MM.1S (cell line): ENCODE measurements at places on chromosomes 1 and 21.

DNA sequence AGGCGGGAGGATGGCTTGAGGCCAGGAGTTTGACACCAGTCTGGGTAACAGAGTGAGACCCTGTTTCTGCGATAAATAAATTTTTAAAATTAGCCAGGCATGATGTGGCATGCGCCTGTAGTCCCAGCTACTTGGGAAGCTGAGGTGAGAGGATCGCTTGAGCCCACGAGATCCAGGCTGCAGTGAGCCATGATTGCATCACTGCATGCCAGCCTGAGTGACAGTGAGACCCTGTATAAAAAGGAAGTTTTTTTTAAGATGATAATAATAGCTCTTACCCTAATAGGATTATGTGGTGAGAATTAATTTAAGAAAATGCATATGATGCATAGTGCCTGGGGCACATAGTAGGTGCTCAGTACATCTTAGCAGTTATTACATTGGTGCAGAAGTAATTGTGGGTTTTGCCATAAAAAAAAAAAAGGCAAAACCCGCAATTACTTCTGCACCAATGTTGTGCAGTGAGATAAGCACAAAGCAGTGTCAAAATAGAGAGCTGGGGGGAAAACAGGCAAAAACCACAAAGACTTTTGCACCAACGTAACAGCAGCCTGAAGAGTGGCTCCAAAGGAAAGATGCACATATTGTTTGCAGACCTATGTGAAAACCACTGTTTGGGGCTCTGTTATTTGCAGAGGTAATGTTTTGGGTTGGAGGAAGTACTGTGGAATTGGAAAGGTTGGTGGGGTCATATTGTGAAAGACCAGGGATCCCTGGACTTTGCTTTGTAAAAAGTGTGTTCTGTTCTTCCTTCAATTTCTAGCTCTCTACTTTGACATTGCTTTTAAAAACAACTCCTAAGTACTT, 72.4 kb downstream of the PLXNA2 start:
- DNase-seq: no peak

DNA sequence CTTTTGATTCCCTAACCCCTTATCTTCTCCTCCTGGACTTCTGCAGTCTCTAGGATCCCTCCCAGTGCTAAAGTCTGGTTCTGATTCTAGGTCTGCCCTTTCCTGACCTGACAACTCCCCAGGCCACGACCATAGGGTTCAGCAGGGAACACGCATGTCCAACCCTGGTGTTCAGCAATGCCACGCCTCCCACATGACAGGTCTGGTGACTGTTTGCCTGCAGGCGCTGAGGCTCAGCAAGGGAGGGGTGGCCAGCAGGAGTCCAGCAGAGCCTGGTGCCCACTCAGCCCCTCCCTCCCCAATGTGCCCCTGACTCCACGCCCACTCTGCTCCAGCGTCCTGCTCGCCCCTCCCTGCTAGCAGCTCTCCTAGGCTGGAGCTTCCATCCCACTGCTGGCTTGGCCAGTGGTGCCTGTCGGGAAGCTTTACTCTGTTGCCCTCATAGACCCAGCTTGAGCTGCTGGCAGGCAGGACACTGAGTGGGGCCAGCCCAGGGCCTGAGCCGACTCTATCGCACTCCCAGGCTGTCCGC, 17.3 kb downstream of the SLC9A1 start:
- DNase-seq: no peak

DNA sequence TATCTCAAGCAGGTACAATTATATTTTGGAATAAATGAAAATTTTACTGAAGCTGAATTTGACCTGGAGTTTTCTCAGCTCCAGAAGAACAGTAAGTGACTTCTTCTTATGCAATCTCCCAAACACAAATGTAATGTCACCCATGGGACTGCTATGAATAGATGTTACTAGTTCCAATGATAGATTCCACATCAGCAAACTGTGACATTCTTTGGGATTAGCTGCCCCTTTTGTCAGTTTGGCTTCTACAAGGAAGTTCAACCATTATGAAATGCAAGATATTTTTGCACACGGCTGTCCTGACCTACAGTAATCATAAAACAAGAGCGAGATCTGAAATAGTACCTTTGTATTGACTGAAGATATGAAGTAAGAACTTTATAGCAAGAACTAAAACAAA, 27.8 kb upstream of the TSNAX start:
- no peak for DNase-seq

DNA sequence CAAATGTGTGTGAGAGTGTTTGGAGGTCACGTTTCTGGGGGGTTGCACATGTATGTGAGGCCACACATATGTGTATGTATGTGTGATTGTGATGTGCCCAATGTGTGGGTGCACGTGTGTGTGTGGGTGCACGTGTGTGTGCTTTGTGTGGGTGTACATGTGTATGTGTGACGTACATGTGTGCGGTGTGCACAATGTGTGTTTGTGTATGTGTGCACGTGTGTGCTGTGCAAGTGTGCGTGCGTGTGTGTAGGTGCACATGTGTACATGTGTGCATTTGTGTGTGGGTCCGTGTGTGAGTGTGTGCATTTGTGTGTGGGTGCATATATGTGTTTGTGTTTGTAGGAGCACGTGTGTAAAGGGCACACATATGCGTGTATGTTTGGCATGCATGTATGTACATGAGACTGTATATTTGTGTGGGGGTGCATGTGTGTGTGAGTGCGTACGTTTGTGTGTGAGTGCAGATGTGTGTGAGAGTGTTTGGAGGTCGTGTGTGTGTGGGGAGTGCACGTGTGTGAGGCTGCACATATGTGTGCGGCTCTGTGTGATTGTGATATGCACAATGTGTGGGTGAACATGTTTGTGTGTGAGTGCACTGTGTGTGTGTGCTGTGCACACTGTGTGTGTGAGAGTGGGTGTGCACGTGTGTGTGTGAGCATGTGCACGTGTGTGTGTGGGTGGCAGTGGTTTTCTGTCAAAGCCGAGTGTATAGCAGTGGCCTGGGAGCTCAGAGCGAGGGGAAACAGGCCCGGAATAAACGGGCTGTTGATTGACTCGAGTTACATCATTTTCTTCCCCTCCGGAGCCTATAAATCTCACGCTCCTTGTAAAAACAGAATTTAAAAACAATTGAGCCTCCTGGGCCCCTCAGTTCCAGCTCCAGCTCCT, 132.7 kb upstream of the ARHGEF16 start:
- DNase-seq: no peak

GRCh38 chr1:223129229-223129901, 13.7 kb downstream of the TLR5 start:
- DNase-seq: peak; percentile 39

DNA sequence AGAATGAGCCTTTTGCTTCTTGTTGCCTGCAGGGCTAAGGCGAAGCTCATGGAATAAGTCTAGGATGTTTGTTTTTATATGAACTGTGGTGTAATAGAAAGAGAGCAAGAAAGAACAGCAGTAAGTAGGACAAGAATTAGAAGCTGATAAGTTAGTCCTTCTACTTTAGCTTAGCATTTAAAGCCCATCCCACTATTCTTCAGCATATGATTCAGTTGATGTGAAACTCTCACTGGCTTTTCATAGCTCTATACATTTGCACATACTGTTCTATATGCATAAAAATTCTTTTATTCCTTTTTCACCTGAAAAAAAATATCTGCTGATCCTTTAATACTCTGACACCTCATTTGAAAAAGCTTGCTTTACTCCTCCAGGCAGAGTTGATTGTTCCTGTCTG, 712.0 kb downstream of the USP25 start:
- no peak for DNase-seq

DNA sequence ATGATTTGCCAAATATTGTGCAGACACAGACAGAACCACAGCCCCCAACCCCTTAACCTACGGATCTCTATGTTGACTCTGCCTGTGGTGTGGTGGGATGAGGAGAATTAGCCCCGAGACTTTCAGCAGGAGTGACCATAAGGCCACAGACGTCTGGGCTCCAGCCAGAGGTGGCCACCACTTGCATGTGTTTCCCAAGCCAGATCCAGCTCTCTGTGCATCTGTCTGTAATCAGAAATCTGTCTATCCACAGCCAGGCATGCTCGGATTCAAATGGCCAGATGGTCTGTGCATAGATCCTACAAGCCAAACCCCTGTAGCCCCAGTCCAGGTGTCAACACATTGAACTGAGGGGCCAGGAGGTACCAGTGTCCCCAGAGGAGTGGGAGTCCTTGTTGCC, 140.6 kb downstream of the SYF2 start:
- no peak for DNase-seq

DNA sequence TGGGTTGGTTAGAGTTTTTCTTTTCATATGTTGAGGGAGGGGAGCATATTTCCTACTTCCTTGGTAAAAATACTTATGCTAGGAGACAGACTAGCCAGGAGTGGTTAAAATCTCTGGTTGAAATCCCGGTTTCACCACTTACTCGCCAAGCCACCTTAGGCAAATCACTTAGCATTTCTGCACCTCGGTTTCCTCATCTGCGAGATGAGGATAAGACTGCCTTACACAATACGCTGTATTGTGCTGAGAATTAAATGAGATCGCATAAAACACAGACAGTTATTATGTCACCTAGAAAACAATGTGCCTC, 1.4 kb downstream of the IFFO2 start:
- no peak for DNase-seq

DNA sequence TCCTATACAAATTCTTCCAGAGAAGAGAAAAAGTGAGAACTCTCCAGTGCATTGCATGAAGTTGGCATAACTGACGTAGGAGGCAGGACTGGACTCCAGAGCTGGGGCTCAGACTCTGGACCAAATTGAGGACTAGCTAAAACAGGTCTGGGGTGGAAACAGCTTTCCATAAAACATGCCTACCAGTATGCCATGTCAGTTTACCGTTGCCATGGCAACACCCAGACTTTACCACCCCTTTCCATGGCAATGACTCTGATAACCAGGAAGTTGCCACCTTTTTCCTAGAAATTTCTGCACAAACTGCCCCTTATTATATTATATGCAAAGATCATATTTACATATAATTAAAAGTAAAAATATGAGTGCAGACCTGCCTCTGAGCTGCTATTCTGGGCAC, 8.9 kb upstream of the ZBTB8B start:
- no peak for DNase-seq

DNA sequence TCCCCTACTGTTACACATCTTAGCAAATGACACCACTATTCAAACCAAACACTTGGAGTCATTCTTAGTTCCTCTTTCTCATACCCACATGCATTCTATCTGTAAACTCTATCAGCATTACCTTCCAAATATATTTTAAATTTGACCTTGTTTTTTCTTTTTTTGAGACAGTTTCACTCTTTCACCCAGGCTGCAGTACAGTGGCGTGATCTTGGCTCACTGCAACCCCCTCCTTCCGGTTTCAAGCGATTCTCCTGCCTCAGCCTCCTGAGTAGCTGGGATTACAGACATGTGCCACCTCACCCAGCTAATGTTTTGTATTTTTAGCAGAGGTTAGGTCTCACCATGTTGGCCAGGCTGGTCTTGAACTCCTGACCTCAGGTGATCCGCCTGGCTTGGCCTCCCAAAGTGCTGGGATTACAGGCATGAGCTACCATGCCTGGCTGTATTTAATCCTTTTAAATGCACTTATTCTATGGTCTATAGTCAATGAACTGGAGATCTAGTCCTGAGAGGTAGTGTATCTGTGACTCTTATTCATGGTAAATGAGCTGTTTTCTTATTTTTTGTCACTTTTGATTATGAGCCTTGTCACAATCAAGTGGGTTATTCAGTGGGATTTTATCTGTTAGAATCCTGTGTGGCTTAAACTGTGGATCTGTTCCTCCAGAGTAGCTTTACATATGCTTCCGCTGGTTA, 73.1 kb downstream of the GATAD2B start:
- peak; percentile 78 for DNase-seq

GRCh38 chr1:197557302-197557701, 218.0 kb downstream of the DENND1B start:
- no peak for DNase-seq

GRCh38 chr1:217562229-217562878, 68.5 kb downstream of the GPATCH2 start:
- no peak for DNase-seq

DNA sequence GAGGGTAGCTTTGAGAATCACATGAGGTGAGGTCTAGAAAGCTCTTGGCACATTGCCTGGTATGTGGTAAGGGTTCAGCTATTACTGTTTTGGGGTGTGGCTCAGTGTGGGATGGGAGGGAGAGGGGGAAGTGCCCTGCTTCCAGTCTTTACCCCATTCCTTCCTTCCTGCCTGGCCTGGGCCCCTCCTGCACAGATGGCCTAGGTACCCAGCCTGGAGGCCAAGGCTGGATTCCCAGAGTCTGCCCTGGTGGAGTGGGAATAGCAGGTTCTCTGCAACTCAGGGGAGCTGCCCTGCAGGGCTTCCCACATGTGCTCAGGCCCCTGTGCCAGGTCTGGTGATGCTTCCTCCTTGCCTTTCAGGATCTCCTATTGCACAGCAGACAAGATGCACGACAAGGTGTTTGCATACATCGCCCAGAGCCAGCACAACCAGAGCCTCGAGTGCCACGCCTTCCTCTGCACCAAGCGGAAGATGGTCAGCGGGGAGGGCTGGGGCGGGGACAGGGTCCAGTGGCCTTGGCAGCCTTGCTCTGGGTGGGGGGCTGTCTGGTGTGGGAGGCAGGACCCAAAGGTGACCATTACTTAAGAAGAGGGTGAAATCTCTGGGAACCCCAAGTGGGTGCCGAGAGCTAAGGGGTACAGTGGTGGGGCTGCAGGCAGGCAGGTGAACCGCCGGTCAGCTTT, 13.5 kb downstream of the LDLRAP1 start:
- DNase-seq: no peak

DNA sequence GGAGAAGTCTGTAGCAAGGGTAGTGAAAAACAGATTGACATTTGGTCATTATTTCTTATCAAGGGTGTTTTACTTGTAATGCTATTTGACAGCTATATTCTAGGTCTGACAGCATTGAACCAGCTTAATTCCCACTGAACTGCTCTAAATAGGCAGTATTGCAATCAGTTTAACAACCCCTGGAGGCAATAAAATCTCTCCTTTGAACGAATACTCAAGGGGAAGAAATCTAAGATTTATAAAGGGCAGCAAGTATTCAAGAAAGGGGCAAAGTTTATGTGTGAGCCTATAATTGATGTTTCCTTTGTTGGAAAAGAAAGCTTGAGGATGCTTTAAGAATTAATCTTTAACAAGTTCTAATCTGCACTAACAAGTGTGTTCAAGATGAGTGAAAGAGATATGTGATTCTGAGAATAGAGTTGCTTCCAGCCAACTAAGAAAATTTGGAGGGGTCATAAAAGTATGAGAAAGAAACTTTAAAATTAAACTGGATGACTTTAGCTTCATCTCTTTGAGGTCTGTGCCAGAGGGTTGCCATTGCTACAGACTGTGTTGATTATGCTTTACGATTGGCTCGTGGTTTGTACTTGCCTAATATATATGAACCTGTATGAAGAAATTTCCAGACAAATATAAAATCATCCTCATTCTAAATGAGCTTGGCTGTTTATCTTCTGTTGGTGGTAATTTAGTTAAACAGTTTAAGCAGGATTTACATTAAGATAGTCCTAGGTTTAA, 72.5 kb downstream of the ZNF326 start:
- no peak for DNase-seq

GRCh38 chr1:20250340-20250989, 40.2 kb upstream of the VWA5B1 start:
- no peak for DNase-seq
